ENCODE measurements at places on chromosomes 12 and 14.

DNA sequence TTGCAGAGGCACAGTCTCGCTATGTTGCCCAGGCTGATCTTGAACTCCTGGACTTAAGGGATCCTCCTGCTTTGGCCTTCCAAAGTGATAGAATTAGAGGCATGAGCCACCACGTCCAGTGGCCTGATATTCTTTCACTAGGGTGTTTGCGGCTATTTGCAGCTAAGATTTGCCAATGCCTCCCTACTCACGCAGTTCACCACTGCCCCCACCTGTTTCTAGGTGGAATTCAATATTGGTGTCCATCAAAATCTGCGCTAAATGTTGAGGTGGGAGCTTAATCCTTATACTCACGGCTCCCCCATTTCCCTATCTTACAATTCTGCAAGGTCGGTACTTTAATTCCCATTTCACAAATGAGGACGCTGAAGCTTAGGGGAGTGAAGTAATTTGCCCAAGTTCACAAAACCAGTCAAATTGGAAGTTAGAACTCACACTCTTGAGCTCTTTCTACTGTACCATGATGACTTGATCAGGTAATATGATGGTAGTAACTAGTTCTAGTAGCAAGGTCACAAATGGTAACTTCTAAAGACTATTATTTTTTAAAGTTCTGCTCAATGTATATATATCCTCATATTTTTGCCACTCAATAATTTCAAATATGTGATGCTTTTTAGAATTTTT is 22.1 kb upstream of the LRRC9 start:
- no peak for DNase-seq

DNA sequence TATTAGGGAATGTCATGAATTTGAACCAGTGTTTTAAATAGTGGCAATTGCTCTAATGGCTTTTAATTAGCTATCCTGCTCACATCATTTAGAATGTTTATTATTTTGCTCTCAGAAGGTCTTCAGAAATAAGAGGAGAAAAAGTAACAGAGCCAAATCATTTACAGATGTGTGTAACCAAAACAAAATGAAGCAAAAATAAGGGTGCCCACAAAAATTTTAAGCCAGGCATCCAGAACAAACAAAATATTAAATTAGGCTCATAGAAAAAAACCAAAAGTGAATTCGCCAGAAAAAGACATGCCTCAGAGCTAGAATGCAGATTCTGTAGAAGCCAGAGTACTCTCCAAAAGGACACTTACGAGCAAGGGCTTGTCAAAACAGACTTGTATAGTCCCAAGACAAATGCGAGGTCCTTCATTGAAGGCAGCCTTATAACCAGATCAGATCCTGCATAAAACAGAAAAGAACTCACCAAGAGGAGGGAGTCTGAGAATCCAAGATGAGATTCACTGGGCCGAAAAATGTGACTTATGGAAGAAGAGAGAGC is 20.2 kb upstream of the SERPINA1 start:
- no peak for DNase-seq

DNA sequence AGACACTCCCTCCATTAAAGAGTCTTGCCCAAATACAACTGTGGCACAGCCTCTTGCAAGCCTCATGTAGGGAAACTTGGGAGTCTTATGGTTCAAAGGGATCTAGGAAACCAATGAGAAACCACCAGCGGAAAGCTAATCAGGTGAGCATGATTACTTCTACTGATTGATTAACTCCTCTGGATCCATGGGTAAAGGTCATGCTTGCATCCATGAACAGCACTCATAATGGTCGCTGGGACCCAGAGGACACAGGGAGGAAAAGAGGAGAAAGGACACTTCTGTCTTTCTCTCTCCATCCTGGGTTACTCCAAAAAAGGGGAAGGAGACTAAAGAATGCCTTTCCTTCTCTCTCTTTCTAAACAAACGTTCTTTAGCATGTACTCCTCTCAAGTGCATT is 1397.2 kb downstream of the LRFN5 start:
- DNase-seq, result peak; percentile 0

GRCh38 chr12:86081843-86082242 is 174.3 kb downstream of the MGAT4C start:
- DNase-seq, result no peak

GRCh38 chr14:76639606-76640229 is 121.5 kb upstream of the VASH1 start:
- no peak for DNase-seq

DNA sequence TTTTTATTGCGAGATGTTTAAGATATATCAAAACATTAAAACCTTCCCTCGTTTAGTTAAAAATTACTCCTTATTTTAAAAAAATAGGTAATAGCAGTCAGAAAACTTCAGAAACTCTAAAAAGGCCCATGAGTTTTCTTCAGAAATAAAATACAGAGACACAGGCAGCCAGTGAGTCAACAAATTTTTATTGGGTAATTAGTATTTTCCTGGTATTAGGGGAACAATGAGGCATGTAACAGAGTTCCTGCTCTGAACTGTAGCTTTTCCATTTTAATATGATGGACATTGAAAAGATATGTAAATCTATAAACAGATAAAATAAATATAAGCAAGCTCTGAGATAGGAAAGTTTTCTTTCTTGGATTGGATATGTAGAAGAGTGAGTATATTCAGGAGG is 399 bp upstream of the ZNF705A start:
- no peak for DNase-seq

DNA sequence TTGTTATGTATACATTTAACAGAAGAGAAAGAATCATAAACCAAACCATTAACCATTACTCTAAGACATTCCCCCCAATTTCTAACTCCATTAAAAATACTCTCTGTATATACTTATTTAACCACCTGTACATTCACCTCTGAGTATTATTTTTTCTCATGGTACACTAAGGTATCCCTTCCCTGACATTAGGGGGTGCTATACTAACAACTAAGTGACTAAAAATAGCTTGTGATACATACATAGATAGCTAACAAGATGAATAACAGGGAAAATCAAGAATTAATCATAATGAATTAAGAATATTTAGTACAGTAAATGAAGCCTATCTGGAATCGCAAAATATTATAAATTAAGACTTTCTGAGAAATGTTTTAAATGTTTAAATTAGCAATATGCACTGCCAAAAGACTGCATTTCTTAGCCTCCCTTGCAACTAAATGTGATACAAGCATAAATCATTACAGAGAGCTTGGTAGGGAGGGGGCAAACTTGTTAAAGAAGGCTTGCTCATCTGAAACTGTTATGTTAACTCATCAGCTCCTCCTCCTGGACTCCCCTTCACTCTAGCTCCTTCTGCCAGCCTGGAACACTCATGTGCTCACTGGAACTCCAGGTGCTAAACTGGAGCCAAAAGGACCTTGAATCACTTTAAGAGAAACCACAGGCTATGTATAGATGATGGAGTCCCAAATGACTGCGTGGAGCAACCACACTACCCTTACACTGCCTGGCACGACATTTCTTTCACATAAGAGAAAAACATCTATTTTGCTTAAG is 14.9 kb downstream of the C2CD5 start:
- peak; percentile 37 for DNase-seq

DNA sequence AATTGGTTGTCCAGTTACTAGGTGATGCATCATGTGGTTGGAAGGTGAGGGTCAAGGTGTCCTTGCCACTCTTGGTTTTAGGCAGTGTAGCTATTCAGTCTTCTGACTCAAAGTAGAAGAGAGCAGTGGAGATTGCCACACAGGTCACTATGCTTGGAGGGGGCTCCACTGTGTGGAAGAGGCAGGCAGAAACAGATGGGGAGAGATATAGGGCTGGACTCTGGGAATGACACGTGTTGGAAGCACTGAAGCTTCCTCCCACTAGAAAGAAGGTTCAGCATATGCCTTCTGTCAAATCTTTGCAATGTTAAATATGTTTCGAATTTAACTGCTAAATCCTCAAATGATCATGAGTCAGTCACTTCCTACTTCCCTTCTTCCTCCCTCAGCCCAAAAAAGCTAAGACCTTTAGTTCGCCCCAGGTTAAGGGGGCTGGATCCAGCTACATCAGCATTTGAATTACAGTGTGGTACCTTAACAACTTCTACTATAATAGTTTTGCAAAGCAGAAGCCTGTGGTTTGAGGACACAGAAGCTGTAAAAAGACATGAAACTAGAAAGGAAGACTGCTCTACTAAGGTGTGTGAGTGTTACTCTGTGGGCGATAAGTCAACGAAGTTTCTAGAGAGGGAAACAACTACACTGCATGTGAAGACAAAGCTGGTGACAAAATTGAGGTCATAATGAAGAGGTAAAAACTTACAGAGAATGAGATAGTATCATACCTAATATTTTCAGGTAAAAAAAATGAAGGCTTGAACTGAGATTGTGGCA is 228.0 kb downstream of the NELL2 start:
- no peak for DNase-seq

DNA sequence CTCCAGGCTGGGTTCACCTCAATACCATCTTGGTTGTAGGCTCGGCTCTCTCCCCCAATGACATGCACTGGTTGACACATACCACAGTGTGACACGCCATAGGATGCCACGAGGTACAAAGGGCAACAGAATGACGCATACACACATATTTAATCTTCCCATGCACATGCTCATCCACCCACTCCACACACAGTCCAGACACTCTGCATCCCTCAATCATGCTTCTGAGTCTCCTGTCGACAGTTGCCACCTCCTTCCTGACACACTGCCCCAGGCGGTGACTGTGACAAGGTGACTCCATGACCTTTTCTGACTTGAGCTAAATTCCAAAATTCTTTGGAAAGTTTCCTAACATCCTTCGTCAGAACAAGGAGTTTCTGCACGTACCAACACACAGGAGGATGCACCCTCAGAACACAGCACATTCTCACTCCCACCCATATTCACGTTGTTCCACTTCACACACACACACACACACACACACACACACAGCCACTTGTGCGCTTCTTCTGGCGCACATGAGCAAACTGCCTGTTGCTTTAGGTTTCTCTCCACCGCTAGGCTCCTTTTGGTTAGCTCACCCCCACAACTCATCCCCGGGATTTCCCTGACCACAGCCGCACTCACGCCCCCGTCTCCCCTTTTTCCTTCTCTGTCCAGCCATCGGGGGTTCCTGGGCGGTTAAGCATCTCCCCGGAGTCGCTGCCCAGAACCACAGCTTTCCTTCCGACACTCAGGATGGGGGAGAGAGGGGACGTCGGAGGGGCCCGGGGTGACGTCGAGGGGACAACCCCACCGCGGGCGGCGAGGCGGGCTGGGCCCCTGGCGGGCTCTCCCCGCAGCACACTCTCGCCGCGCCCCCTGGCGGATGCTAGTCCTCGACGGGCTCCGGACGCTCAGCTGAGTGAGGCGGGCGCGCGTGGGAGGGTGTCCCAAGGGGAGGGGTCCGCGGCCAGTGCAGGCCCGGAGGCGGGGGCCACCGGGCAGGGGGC is 536 bp upstream of the WNT1 start:
- peak; percentile 29 for DNase-seq

DNA sequence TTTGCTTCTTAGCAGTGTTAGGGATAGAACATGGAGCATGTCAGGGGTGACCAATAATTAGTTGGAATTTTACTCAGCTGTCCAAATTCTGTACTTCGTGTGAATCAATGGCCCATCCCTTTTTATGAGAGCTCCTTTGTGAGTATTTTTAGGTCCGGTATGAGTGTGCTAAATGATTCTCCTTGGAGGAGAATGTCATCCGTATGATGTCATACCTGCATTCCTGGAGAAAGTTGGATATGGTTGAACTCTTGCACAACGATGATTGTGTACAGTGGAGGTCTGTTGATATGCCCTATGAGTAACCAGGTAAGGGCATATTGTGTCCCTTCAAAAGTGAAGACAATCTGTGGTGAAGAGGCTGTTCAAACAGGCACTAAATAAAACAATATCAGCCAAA is 400.8 kb downstream of the GXYLT1 start:
- no peak for DNase-seq

DNA sequence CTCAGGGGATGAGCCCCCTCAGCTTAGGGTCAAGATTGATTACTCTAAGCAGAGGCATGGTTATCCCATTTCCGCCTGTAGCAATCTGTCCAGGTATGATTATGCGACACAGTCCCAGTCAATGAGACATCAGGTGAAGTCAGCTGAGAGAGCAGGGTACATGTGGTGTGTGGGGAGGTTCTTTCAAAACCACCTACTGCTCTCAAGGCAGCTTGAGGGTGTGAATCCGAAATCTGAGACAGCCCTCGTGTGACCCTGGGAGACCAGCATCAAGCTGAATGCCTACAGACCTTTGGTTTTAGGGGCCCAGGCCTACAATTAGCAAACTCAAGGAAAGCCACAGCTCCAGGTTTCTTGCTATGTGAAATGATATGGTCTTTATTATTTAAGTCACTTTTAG is 275.7 kb downstream of the ITPR2 start:
- DNase-seq, result no peak

DNA sequence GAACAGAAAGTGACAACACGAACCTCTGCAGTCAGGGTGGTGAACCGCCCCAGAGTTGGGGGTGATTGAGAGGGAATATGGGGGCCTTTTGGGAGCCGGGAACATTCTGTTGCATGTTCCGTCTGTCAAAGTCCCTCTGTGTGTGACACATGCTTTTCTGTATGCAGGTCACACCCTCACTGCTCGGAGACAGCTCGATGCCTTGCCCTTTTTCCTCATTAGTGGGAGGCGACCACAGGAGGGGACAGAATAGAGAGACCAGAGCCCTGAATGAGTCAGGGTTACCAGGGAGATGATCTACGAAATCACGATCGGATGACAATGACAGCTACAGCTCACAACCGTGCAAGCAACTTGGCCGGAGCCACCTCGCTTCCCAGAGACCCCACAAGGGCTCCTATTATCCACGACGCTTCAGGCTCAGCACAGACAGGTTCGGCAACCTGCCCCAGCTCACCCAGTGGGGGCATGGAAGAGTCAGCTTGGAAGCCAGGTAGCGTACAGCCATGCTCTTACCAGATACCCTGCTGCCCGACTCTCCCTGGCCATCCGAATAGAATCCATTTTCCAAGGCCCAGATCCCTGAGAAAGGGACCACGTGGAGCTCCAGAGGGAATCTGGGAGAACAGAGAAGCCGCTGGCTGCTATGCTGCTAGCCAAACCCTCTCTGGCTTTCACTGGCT is 38.8 kb downstream of the TESC start:
- no peak for DNase-seq

DNA sequence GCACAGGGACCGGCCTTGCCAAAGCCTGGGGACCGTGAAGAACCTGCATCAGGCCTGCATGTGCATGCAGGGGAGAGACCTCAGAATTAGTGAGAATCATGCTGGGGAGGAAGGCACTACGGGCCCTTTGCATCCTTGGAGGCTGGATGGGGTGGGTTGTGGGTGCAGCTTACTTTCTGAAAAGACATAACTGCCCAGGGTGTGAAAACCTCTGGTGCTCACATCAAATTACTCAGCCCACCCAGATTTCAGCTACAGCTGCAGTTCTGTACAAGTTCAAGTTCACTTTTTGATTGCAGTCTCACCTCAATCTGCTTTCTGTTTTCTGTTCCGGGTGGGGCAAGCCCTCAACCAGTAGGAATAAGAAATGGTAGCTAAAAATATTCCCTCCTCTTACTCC is 130.6 kb downstream of the SLC15A4 start:
- DNase-seq, result no peak
